Liver (tissue), 10 donors: ENCODE measurements at places on chromosomes 7 and 10. TPM values are rescaled to one million over a fixed set of nuclear protein-coding genes. Genes with fewer than 3 reads are reported as not detected.

DNA sequence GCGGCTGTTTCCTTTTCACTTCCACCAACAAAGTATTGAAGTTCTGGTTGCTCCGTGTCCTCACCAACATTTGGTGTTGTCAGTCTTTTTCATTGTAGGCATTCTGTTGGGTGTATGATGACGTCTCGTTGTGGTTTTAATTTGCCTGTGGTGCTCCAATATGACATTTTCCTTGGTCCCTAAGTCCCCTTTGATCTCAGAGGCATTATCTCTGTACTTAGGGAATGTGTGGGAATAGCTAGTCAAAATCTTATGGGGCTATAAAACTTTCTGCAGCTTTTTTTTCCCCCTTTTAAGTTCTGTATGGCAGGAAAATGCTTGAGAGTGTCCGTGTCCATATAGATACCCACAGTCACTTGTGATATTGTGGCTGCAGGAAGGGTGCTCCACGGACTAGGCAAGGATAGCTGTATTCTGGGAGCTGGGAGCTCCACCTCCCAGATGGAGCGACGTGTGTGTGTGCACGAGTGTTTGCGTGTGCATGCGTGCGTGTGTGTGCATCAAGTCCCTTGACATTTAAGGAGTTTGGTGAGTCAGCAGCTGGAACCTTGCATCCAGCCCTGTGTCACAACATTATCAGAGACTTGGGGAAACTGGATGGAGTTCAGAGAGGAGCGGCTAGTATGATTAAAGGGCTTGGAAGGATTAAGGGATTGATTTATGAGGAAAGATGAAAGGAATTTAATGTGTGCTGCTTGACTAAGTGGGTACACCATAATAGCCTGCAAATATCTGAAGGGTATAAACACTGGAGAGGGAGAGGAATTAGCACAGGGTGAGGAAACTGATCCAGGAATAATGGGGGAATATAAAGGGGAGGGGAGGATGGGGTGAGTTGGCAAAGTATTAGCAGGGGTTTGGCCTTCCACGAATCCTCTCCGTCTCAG is 66.8 kb downstream of the LRMDA start:
- no peaks in the 10 kb centered on the region for H3K36me3 ChIP-seq
- DNase-seq = no peak
- no peak overlapping the region for H3K4me3 ChIP-seq
- H3K27me3 ChIP-seq = no peaks in the 10 kb centered on the region

DNA sequence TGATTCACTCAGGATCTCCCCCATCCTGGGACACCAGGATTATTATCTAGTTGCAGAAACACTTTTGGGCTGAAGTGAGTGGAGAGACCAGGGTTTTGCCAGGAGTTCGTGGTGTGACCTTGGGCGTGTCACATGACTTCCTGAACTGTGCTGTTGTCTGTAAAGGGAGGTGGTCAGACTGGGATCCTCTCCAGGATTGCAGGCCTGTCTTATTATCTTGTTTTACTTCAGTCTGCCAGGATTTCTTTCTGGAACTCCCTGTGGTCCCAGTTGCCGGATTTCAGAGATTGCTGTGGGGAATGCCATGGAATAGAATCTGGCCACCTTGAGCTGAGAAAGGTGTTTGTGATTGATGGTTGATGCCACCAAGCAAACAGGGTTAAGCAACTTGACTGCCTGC is 35.8 kb downstream of the CRCP start:
- H3K36me3 ChIP-seq = peaks cover 13% of the 10 kb centered on the region
- H3K4me3 ChIP-seq = peak overlapping the region; percentile 39

DNA sequence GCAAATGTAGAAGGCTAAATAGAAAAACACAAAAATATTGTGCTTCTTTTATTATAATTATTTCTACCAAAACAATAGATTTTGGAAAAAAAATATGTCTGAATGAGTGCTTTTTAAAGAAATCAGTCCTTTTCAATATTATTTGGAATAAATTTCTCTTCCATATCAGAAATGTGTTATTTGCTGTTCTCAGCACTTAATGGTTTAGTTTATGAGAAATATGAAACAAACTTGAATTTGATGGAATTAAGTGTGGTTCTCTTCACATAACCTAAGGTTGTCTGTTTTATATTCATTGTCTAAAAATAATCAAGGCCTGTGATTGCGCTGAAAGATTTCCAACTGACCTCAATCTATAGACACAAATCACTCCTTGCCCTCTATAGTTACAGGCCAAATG is 203.0 kb downstream of the COBL start:
- no peaks in the 10 kb centered on the region for H3K4me1 ChIP-seq
- H3K27me3 ChIP-seq = no peaks in the 10 kb centered on the region
- H3K27ac ChIP-seq = no peak overlapping the region
- no peak for DNase-seq
- H3K36me3 ChIP-seq = no peaks in the 10 kb centered on the region

DNA sequence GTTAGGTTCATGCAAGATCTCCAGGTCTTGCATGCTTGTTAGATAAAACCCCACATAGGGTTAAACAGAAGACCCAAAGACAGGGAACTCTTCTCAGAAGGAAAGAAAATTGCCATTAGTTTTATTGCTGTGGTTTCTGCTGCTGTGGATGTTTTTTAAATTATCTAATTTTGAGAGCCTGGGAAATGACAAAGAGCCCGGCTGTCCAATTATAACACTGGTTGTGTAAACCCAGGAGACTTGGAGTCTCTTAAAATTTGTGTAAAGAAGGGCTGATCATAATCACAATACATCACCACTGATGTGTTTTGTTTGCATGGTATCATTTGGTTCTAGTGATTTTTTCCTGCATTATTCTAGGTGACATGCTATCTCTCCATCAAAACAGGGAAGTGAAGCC is 246.5 kb upstream of the MYO3A start:
- no peaks in the 10 kb centered on the region for H3K4me1 ChIP-seq
- no peak for DNase-seq
- H3K27me3 ChIP-seq = no peaks in the 10 kb centered on the region
- H3K36me3 ChIP-seq = no peaks in the 10 kb centered on the region

- no peak overlapping the region for H3K4me3 ChIP-seq
- no peak overlapping the region for H3K27ac ChIP-seq
- DNase-seq = no peak
- H3K4me1 ChIP-seq = no peaks in the 10 kb centered on the region
Measured at GRCh38 chr10:101506829-101507661, 81.0 kb downstream of the POLL start.

GRCh38 chr10:105189463-105189800 is 548.3 kb downstream of the SORCS3 start:
- no peak overlapping the region for H3K27ac ChIP-seq
- no peaks in the 10 kb centered on the region for H3K27me3 ChIP-seq
- DNase-seq = no peak

GRCh38 chr10:32961343-32961894 is 3.4 kb upstream of the ITGB1 start:
- H3K36me3 ChIP-seq = no peaks in the 10 kb centered on the region
- no peak for DNase-seq
- no peak overlapping the region for H3K4me3 ChIP-seq
- H3K27ac ChIP-seq = peak overlapping the region; percentile 58

DNA sequence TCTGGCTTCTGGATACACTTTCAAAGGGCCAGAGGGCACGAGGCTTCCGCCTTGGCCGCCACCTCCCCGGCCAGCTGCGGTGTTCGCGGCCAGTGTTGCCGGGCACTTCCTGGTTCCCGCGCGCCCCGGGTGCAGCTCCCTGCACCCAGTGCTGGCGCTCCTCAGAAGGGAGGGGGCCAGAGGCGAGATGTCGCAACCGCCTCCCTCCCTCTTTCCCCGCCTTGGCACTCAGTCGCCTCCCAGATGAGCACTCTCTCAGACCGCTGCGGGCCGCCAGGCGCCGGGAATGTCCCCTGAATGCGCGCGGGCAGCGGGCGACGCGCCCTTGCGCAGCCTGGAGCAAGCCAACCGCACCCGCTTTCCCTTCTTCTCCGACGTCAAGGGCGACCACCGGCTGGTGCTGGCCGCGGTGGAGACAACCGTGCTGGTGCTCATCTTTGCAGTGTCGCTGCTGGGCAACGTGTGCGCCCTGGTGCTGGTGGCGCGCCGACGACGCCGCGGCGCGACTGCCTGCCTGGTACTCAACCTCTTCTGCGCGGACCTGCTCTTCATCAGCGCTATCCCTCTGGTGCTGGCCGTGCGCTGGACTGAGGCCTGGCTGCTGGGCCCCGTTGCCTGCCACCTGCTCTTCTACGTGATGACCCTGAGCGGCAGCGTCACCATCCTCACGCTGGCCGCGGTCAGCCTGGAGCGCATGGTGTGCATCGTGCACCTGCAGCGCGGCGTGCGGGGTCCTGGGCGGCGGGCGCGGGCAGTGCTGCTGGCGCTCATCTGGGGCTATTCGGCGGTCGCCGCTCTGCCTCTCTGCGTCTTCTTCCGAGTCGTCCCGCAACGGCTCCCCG is at the start of gene FFAR4:
TSS of gene FFAR4 (plus strand) at position 231 of the 842 bp plus-strand sequence. CDS start at position 287, 56 bp downstream.
- peaks cover 16% of the 10 kb centered on the region for H3K4me1 ChIP-seq
- no peaks in the 10 kb centered on the region for H3K36me3 ChIP-seq
- H3K27me3 ChIP-seq = no peaks in the 10 kb centered on the region
- H3K27ac ChIP-seq = no peak within 1 kb of the TSS

GRCh38 chr7:36995776-36996175 is 271.5 kb upstream of the AOAH start:
- H3K4me3 ChIP-seq = no peak overlapping the region
- H3K36me3 ChIP-seq = no peaks in the 10 kb centered on the region
- no peak overlapping the region for H3K27ac ChIP-seq
- H3K4me1 ChIP-seq = no peaks in the 10 kb centered on the region
- no peaks in the 10 kb centered on the region for H3K27me3 ChIP-seq
- DNase-seq = no peak

GRCh38 chr10:73810735-73811465 is 498 bp downstream of the NDST2 start:
- no peaks in the 10 kb centered on the region for H3K27me3 ChIP-seq
- peak; percentile 71 for DNase-seq
- peak overlapping the region; percentile 86 for H3K27ac ChIP-seq
- peak overlapping the region; percentile 89 for H3K4me3 ChIP-seq

DNA sequence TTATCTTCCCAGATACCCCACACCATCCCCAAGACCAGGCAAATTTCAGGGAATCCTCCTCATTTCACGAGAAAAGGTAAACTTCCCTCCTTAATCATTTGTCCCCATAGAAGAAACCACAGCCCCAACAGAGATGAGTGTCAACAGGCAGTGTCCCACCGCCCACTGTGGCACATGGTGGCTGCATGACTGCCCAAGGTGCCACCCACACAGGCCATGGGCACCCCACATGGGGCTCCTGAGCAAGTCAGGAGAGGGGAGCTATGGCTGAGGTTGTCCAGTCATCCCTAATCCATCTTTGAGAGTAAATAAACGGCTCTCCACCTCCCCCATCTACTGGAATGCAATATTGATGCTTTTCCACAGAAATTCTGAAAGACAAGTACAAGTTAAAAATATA is 44.1 kb downstream of the ANTXRL start:
- no peaks in the 10 kb centered on the region for H3K36me3 ChIP-seq
- H3K27ac ChIP-seq = no peak overlapping the region
- no peaks in the 10 kb centered on the region for H3K27me3 ChIP-seq
- DNase-seq = no peak
- no peak overlapping the region for H3K4me3 ChIP-seq

DNA sequence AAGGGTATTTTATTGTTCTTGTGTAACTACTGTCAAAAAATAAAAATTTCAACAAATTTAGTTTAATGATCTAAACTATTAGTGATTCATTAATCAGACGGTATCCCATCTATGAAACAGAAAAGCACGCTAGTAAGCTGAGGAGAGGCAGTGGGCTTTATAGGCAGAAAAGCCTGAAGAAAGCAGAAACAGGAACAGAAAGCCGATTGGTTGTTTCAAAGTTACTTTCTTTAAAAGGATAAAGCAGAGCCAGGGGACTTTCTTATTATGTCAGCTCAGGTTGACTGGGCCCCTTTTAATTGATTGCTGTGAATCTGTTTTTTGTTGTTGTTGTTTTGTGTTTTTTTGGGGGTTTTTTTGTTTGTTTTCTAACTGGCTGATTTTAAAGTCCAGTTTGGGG is 105.5 kb downstream of the TES start:
- H3K27me3 ChIP-seq = no peaks in the 10 kb centered on the region
- H3K4me3 ChIP-seq = no peak overlapping the region
- no peaks in the 10 kb centered on the region for H3K36me3 ChIP-seq
- no peaks in the 10 kb centered on the region for H3K4me1 ChIP-seq
- DNase-seq = no peak

- no peak for DNase-seq
- H3K4me3 ChIP-seq = no peak overlapping the region
- H3K27ac ChIP-seq = no peak overlapping the region
- no peaks in the 10 kb centered on the region for H3K27me3 ChIP-seq
- no peaks in the 10 kb centered on the region for H3K36me3 ChIP-seq
Measured at GRCh38 chr7:130475776-130476175, 16.1 kb upstream of the MEST start.

GRCh38 chr10:43233601-43234430 is 33.0 kb downstream of the RASGEF1A start:
- H3K4me1 ChIP-seq = peaks cover 12% of the 10 kb centered on the region
- H3K36me3 ChIP-seq = no peaks in the 10 kb centered on the region
- no peak for DNase-seq
- H3K27ac ChIP-seq = no peak overlapping the region
- peaks cover 2% of the 10 kb centered on the region for H3K27me3 ChIP-seq

DNA sequence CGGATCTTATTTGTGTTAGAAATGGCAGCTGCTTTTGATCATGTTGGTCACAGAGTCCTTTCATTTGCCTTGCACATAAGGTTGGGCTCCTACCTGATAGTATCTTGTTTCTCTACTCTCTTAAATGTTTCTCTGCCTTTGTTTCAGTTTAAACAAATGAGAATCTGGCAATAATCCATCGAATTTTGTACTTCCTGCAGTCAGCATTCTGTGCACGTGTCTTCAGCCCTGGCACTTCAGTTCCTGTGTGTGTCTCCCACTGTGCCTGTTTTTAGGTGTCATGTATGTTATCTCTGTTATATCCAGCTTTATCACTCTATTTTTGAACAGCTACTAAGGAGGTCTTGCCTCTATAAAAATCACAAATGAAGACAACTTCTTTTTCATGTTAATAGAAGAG is 28.4 kb upstream of the PTER start:
- H3K4me3 ChIP-seq = no peak overlapping the region
- no peak for DNase-seq
- H3K27ac ChIP-seq = no peak overlapping the region
- no peaks in the 10 kb centered on the region for H3K4me1 ChIP-seq

- DNase-seq = no peak
- no peak overlapping the region for H3K27ac ChIP-seq
- no peaks in the 10 kb centered on the region for H3K36me3 ChIP-seq
- H3K4me3 ChIP-seq = peak overlapping the region; percentile 46
- no peaks in the 10 kb centered on the region for H3K27me3 ChIP-seq
- H3K4me1 ChIP-seq = peaks cover 28% of the 10 kb centered on the region
Measured at GRCh38 chr10:122162671-122163173, 108.4 kb upstream of the BTBD16 start.

- DNase-seq = no peak
- no peak overlapping the region for H3K27ac ChIP-seq
- no peak overlapping the region for H3K4me3 ChIP-seq
- H3K27me3 ChIP-seq = no peaks in the 10 kb centered on the region
Measured at GRCh38 chr7:103702982-103703381, 257.0 kb upstream of the SLC26A5 start.

Gene EPHA1
- 10.3 TPM for polyA plus RNA-seq

Gene PNLIPRP2
- not detected for polyA plus RNA-seq

Gene DRGX
- not detected for polyA plus RNA-seq

Gene LRRD1
- polyA plus RNA-seq = not detected

Gene PPIF
- 68.6 TPM for polyA plus RNA-seq

Gene LMOD2
- polyA plus RNA-seq = not detected
